ENCODE measurements at places on chromosomes 2 and 18.

DNA sequence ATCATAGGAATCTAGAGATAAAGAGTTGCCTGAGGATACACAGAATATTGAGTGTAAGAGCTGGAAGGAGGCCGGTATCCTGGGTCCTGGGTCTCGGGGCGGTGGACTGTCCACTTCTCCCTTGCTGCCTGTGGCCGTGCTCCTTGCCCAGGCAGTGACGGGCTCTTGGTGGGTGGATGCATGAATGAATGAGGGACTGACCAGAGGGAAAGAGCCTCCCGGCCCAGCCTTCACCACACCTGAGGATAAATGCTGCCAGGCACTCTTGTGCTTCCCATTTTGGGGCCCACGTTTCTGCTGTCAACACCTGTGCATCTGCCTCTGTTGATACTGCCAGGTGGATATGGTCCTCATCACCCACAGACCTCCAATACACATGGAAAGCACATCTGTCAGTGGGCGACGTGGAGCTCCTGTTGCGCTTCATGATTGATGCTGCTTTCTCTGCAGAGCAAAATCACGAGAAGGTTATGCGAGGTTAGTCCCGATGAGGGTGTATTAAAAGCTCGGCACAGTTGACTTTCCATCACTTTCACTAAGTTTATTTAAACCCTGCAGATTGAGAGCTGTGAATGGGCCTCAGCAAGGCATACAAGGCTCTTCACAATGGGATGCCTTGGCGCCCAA lies 211.4 kb downstream of the LDLRAD4 start:
- no peak for DNase-seq

GRCh38 chr2:118589721-118590120 lies 257.7 kb downstream of the EN1 start:
- no peak for DNase-seq

DNA sequence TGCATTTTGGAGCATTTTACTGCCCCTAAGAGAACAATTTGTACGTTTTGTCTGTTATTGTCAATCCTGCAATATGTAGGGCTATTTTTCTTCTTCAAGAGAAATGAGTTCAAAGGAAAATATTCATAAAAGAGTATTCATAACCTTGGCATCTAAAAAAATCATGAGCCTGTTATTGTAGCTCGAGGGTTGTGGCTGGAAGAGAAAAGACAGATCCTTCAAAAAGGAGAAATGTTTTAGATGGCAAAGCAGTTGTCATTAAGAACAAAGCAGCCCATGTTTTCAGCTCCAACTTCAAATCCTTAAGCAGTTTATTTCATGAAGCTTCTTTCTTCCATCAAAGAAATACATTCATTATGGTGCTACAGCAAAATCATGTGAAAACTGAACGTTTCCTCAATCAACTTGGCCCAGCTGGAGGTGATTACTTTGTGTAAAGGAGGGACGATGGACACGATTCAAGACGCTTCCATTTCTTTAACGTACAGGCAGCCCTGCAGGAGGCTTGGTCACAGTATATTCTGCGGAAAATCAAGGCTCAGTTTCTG lies 31.4 kb downstream of the QPCT start:
- no peak for DNase-seq

DNA sequence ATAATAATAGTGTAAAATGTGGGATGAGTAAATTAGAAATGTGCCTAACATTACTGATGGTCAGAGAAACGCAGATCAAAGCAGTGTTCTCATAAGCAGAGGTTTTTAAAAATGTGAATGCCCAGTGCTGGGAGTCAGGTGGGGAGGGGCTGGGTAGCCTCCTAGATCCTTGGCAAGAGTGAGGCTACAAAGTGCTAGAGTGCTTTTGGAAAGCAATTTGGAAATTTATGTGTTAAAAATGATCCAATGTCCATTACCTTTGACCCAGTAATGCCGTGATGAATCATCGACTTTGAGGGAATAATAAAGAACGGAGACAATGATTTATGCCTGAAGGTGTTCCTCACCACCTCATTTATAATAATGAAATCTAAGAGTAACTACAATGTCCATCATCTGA lies 44.9 kb upstream of the TWIST2 start:
- no peak for DNase-seq

- peak; percentile 69 for DNase-seq
Measured at GRCh38 chr2:62313449-62314227, 117.7 kb downstream of the B3GNT2 start.

GRCh38 chr2:74264281-74264680 lies 65.9 kb downstream of the MTHFD2 start:
- DNase-seq = no peak

DNA sequence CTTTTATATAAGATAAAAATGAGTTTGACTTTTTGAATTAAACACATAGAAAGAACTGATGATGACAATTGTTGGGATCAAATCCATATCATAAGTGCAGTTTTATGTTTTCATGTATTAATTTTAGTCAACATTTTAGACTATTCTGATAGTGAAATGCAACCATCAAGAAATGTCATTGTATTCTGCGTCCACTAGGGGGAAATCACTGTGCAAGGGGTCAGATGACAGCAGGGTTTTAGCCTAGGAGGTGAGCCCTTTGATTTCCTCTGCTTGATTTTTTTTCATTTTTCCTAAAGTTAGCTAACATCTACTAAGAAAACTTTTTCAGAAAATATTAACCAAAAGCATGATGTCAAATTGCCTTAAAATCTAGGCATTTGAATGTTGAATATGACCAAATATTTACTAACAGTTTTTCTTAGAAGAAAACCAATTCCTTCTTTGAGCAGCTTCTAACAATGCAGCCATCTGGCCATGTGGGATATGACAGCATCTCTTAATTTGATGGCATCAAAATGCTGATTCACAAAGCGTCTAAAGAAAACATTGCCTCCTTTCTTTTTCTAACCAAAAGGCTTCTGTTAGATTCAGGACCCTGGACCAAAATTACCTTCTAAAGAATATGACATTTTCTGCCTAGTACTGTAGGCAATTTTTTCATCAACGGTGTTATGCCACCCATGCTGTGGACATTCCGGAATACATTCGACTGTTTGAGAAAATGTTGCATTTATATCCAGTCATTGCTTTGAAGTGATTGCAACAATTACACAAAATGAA lies 141.5 kb downstream of the SPHKAP start:
- no peak for DNase-seq

GRCh38 chr2:229728370-229728769 lies 14.0 kb upstream of the DNER start:
- no peak for DNase-seq

GRCh38 chr2:112340475-112341267 lies 65.3 kb downstream of the ZC3H6 start:
- DNase-seq = no peak

GRCh38 chr2:218383892-218384519 lies 1.9 kb downstream of the SLC11A1 start:
- no peak for DNase-seq

- DNase-seq = no peak
Measured at GRCh38 chr18:250685-251084, 17.2 kb downstream of the THOC1 start.

GRCh38 chr2:218033590-218034496 lies 31.0 kb upstream of the TNS1 start:
- DNase-seq = no peak

DNA sequence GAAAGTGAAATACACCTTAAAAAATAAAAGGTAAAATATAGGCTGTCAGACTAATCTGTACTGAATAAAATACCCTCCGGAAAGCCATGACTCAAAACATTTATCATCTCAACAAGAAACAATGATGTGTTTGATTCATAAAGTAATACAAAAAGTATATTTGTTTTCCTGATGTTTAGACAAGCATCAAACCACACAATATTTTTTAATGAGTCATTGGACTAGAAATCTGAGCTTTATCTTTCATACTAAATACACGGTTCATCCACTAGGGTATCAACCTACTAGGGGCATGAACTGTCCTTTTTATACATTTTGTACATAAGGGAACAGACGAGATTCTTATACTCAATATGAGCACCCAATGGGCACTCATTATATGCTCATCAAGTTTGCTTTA lies 31.3 kb downstream of the CD226 start:
- no peak for DNase-seq

DNA sequence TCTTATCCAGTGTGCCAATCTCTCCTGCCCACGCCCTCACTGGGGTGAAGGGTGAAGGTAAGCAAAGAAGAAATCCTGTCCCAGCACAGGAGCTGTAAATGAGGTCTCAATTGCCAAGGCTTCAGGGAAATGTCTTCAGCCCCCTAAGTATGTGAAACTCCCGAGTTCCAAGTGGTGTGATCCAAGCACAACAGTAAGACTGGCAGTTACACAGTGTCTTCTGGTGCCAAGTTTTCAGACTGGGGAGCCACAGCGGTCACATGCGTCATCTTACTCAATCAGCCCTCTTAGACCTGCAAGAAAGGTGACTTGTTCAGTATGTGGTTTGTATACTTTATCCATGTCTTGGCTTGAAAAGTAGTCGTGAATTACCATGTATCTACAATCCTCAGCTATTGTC lies 55.0 kb upstream of the SPRED2 start:
- DNase-seq = no peak

DNA sequence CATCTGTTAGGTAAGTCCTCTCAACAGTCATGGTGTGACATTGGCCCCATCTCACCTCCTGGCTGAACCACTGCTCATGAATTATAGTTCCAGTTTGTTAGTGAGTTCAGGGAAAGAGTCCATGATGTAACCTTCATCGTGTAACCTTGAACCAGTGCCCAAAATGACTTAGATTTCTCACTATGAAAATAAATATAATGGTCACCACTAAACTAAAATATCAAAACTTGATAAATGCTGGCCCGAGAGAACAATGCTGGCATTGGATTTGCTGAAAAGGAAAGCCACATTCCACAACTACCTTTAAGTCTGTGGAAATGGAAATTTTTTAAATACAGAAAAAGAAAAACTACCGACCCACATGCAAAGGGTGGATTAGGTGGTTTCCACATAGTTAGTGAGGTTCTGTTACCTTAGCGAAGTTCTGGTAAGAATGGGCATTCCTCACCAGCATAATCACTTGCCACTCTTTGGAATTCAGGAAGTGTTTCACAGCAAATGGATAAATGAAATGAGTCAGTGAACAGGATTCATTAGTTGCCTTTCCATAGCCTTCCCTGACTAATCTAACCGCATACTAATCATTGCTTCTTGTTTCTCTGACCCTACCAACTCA lies 133.9 kb upstream of the CTAGE1 start:
- no peak for DNase-seq

- DNase-seq = no peak
Measured at GRCh38 chr2:181467966-181468707, 11.0 kb downstream of the ITGA4 start.

- no peak for DNase-seq
Measured at GRCh38 chr2:172062402-172063004, 22.8 kb upstream of the DLX1 start.

DNA sequence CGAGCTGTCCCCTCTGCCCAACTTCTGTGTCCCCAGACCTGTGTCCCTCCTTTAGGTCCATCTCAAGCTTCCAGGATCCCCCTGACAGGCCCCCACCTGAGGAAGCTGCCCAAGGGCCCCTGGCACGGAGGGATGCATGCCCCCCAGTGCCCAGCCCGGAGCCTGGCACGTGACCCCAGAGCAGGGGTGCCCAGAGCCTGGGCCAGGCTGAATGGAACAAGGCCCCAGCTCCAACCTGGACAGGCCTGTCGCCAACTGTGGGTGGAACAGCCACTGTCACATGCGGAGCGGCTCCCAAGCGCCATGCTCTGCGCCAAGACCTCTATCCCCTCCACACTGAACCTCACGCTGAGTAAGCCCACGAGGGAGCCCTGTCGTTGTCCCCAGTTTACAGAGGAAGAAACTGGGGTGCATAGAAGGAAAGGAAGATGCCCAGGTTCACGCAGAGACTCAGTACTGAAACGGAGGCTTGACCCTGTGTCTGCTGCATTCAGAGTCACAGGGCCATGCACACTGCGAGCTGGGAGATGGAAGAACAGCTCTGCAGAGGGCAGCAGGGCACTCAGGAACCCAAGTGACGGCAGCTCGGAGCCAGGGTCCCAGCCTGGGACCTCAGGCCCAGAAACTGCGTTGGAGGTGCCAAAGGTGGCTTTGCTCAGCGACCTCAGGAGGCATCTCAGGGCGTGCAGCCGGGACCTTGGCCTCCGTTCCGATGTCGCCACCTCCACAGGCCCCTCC lies 5.5 kb upstream of the ECEL1 start:
- no peak for DNase-seq

DNA sequence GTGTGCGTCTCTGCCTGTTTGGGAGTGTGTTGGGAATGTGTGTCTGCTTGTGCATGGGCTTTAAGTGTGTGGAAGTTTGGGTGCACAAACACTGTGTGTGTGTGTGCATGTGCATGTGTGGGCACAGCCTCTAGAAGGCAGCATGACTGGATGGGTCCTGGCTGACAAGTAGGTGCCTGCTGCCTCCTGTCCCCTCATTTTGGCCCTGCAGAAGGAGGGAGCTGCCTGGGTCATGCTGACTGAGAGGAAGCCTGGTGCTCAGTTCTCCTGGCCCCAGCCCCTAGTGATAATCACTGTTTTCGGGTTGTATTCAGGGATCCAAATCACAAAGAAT lies 34.1 kb downstream of the GLI2 start:
- no peak for DNase-seq

GRCh38 chr2:68920481-68921170 lies 32.1 kb downstream of the GKN2 start:
- DNase-seq = no peak

DNA sequence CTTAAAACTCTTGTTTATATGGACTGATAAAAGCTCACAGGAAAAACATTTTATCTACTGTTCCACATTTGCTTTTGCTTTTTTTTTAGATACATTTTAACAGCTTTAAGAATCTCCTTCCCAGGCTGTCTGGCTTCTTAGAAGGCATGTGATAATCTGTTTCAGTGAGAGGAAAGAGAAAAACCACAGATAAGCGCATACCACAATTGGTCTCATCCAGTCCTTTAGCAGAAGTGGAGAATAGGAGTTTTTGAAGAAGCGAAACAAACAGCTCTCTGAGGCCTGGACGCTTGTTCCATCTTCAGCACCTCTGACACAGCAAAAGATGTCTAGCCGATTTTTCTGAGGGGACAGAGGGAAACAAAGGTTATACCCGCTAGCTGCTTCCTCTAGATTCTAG lies 37.6 kb downstream of the RMC1 start:
- peak; percentile 48 for DNase-seq

- no peak for DNase-seq
Measured at GRCh38 chr2:118190474-118190873, 102.2 kb downstream of the INSIG2 start.

DNA sequence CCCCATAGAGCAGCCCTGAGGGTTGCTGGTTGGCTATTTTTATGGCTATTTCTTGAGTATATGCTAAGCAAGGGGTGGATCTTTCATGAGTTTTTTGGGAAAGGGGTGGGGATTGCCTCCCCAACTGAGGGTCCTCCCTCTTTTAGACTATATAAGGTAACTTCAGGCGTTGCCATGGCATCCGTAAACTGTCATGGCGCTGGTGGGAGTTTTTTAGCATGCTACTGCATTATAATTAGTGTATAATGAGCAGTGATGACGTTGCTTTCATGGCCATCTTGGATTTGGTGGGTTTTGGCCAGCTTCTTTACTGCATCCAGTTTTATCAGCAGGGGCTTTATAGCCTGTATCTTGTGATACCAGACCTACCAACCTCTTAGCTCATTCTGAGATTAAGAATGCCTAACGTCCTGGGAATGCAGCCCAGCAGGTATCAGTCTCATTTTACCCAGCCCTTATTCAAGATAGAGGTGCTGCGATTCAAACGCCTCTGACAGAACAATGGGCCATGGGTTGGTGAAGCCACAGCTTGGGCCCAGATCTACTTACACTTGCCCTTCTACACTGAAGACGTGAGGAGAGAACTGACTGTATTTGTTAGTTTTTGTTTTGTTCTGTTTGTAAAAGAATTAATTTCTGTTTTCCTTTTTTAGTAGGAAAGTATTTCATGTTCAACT lies 53.8 kb upstream of the TMEM163 start:
- DNase-seq = no peak

- no peak for DNase-seq
Measured at GRCh38 chr2:207051385-207051965, 112.2 kb downstream of the CPO start.

GRCh38 chr2:74267068-74267467 lies 68.7 kb downstream of the MTHFD2 start:
- no peak for DNase-seq

Measured in naive B cell (primary cell).